ENCODE measurements at places on chromosomes 7 and 10.

- DNase-seq: no peak
Observed at GRCh38 chr10:43196131-43196980, 58.1 kb downstream of the CSGALNACT2 start.

DNA sequence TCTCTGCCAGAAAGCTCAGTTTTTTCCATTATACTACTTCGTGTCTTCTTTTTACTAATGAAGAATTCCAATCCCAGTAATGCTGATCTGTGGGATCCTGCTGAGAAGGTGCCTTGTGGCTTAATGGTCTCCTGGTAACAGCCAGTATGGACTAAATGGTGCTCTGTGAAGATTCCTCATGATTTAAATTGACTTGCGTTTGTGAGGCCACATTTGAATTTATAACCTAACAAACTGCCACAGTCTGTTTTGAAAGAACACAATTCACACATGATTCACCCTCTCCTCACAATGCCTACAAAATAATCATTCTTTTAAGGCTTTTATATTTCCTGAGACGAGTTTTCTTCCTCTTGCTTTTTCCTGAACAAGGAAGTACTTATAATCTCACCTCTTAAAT lies 140.0 kb downstream of the MBL2 start:
- peak; percentile 30 for DNase-seq

DNA sequence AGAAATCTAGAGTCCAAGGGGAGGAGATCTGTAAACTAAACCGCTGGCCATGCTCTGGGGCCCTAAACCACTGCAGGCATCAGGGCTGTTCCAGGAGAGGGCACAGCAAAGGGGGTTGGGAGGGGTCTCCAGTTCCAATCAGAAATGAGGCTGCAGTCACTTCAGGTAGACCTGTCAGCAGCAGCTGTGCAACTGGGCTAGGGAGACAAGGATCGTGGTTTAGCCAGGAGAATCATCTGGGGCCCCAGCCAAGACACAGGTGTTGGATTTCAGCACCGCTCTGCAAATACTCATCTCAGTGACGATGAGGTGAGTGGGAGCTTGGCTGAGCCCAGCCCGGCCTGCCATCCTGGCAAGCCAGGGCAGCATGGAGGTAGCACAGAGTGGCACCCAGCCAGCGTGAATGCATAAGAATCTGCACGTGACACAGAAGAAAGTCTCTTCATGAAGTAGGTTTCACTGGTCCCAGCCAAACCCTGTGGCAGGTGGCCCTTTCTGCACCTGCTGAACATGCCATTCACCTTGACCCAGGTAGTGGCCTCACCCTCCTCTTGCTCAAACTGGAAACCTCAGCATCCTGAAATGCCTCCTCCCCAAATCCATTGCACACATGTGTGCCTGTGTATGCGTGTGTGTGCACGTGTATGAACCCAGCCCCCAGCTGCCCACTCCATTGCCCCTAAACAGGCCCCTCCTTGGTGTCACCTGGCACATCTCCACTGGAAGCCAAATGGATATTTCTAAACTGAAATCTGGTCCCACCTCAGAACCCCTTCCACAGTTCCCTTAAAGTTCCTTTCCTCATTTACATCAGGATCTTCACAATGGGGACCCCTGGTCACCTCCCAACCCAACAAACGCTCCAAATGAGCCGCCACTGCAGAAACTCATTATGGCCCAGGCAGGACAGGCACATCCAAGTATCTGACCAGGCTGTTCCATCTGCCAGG lies 9.6 kb downstream of the GPRIN2 start:
- no peak for DNase-seq

- peak; percentile 21 for DNase-seq
Observed at GRCh38 chr10:75430000-75430763, 1.2 kb upstream of the LRMDA start.

GRCh38 chr10:11095374-11095801 lies 77.7 kb downstream of the CELF2 start:
- DNase-seq: no peak

GRCh38 chr10:43078175-43078985 lies 1.5 kb downstream of the RET start:
- DNase-seq: no peak

GRCh38 chr10:106655636-106656035 lies 508.9 kb downstream of the SORCS1 start:
- DNase-seq: no peak

DNA sequence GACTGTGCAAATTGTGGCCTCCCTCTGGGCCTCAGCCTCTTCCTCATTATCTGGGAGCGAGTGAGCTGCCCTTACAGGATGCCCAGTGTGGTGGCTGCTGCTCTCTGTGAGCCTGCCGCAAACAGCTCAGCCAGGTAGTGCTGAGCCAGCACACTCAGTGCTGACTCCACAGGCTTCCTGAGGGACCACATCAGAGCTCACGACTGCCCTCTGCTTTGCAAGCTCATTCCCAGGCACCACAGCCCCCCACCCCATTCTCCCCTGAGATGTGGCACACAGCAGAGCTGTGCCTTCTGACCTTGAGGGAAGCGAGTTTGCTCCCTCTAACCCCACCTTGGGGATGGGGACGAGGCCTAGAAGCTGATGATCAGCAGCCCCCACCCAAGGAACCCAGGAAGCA lies 230.5 kb upstream of the PPP2R2D start:
- no peak for DNase-seq

- DNase-seq: peak; percentile 61
Observed at GRCh38 chr10:97333601-97334369, 744 bp downstream of the FRAT2 start.

DNA sequence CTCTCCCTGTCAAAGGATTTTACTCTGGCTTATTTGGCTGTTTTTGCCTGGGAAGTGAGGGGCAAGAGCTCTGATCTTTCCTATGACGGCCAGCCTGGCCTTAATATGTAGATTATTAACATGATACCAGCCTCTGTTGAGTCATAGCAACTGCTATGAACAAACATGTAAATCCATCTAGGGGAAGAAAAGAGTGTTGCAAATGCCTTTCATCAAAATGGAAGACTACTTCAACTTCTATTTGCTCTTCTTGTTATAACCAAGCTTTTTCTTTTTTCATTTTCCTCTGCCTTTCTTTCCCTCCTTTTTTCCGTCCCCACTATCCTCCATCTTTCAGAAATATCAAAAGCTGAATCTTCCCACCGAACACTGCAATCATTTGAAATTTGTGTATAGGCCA lies 46.6 kb downstream of the BTRC start:
- no peak for DNase-seq

DNA sequence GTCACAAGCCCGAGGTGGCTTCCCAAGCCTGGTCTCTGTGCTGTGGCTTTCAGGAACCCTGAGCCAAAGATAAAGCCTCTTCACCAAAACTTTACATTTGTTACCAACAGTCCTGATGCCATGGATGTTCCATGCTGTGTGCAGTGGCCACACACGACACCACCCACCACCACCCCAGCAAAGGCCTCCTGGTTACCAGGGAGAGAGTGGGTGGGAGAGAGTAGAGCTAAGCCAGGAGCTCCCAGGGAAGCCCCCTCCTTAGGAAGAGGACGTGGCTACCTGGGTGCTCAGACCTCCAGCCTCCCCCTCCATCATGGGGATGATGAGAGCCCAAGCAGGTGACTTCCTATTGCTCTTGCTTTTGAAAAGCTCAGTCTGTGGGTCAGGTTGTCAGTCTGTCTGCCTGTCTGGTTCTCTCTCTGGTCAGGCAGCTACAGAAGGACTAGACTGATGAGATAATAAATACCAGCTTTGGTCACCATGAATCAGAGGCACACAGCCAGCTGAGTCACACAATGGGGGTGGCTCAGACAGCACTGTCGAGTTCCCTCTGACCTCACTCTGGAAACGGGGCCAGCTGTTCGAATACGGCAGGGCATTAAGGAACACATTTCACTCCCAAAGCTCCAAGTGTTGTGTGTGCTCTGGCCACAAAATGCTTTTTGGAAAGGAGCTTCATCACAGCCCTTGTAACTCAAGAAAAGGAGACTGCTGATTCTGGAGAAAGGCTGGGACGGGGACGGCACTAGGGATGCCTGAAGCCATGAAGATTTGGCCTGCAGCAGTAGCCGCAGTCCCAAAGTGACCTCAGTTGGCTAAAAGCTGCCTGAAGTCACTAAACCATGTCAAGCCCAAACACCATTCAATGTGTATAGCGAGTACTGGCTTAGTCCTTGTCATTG lies 166.0 kb downstream of the FANK1 start:
- peak; percentile 94 for DNase-seq

- DNase-seq: peak; percentile 23
Observed at GRCh38 chr10:25175527-25176420, 973 bp downstream of the GPR158 start.

DNA sequence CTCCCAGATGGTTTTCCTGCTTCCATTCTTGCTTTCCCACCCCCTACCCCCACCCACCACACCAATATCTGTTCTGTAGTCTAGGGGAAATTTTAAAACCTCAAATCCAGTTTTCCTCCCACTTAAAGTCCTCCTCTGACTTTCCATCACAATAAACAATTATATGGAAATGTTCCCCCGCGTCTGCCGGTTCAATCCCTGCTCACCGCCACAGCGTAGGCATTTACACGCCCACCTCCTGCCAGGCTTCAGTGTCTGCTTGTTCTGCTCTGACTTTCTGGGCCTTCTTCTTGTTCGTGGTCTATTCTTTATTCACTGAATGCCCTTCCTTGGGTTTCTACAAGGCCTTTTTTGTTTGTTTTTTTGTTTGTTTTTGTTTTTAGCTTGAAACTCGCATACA lies 633.0 kb upstream of the MKI67 start:
- no peak for DNase-seq

DNA sequence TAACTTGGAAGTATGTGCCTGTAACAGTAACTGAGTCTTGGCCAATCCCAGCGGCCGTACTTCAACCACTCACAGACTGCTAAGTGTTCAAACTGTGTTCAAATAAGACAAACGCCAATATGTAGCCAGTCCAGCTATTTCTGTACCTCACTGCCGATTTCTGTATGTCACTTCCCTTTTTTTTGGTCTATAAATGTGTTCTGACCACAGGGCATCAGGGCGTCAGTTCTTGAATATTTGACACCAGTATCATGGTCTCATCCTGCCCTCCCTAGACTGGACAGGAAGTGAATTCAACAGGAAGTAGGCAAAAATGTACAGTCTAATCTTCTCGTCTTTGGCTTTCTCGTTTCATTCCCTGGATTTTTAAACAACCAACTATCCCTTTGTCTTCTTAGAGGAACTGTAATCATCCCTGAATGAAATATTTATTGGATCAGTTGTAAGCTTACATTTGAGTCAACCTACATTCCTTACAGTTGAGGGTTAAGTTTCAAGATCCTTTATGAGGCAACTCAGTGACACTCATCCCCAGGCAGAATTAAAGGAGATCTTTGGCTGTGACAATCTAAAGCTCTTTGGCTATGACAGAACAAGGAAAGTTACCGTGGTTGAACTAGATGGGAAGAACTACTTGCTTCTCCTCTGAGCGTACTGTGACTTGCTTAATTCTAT lies 232.7 kb downstream of the NSUN6 start:
- DNase-seq: no peak

- peak; percentile 33 for DNase-seq
Observed at GRCh38 chr10:79608505-79609375, 2.0 kb upstream of the SFTPA1 start.

GRCh38 chr10:96665306-96665705 lies 55.0 kb downstream of the PIK3AP1 start:
- peak; percentile 64 for DNase-seq

GRCh38 chr7:50795831-50796230 lies 13.1 kb upstream of the GRB10 start:
- DNase-seq: no peak

- DNase-seq: no peak
Observed at GRCh38 chr7:136266457-136266856, 289.3 kb upstream of the MTPN start.

DNA sequence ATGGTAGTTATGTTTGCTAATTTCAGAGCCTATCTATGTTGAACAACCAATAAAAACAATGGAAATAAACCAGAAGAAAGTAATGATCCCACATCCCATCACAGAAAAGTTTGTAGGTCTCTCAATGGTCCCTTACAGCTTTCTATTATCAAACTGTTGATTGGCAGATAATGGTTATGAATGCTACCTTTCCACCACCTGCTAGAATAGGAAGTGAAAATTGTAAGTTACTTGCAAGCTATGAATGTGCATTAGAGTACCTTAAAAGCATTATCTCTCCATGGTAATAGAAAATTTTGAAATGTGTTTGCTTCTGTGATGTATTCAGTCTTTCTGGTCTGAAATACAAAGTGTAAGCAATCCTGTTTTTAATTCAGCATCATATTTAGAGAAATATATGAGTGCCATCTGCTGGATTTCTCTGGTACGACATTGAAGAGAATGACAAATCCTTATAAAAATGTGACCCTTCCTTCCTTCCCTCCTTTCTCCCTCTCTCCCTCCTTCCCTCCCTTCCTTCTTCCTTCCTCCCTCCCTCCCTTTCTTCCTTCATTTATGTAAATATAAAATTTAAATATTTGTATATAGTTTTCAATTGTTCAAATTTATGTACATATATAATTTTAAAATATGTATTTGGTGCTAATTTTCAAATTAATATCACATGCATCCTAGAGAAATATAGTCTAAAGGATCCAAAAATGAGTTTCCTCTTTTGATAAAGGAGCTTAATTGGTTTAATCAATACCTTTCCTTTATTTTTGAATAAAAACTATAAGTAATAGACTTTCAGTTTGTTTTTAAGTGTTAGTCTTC lies 41.4 kb upstream of the PNLIPRP3 start:
- peak; percentile 55 for DNase-seq

All from choroid plexus epithelial cell (primary cell).